ENCODE measurements at places on chromosomes 5 and 9. TPM values are rescaled to one million over a fixed set of nuclear protein-coding genes. Genes with fewer than 3 reads are reported as not detected.

DNA sequence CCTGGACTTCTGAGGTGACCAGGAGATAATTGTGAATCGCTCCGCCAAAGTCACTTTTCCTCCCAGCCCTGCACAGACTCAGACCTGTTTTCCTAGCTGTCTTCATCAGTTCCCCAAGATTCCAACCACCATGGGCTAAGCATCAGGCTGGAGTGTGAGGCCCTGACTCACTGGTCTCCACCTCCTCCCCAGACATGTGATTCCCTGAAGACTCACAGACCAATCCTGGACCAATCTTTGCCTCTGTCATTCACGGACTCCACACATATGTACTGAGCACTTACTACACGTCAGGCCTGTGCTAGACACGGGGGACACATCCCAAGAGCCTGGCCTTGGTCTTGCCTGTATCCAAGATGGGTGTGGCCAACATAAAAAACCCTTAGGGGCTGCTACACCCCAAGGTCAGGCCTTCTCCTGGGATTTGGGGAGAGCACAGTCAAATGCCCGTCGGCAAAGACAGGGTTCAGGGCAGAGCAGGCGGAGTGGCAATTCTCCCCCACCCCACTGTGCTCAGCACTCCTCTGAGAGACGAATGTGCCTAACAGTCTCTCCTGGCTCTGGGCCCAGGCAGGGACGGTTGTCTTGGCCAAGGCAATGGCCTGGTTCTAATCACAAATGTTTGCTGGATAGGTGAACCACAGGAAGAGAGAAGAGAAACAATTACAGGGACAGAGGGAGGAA lies 11.9 kb downstream of the EEIG1 start:
- H3K4me3 ChIP-seq = no peak overlapping the region
- no peak for DNase-seq
- H3K4me1 ChIP-seq = peaks cover 89% of the 10 kb centered on the region
- H3K27me3 ChIP-seq = no peaks in the 10 kb centered on the region
- H3K36me3 ChIP-seq = peaks cover 3% of the 10 kb centered on the region
- H3K27ac ChIP-seq = peak overlapping the region; percentile 90

- H3K36me3 ChIP-seq = peaks cover 64% of the 10 kb centered on the region
- DNase-seq = no peak
- no peak overlapping the region for H3K4me3 ChIP-seq
- no peak overlapping the region for H3K27ac ChIP-seq
Observed at GRCh38 chr5:180563994-180564393, 27.3 kb downstream of the SCGB3A1 start.

CDX1 gene
- total RNA-seq = not detected

NOTCH1 gene
- 67.3 TPM for total RNA-seq

NME5 gene
- total RNA-seq = not detected

HMGCS1 gene
- 121 TPM for total RNA-seq

DNA sequence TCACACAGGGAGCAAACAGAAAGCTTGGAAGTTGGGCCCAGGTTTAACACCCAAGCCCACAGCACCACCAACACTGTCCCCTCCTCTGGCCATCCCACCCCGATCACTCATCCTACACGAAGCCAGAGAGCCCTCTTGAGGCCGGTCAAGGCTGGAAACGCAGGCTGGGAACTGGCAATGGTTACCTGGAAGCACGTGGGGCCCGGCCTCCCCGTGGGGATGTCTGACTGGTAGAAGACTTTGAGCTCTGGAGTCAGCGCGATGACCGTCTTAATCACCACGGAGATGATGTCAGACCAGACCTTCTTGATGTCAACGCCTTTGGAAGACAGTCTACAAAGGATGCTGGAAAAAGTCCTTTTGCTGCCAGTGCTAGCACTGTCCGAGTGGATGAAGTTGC lies 104.1 kb downstream of the TTLL11 start:
- no peak overlapping the region for H3K4me3 ChIP-seq
- no peaks in the 10 kb centered on the region for H3K27me3 ChIP-seq
- no peaks in the 10 kb centered on the region for H3K36me3 ChIP-seq
- no peak overlapping the region for H3K27ac ChIP-seq
- no peak for DNase-seq
- H3K4me1 ChIP-seq = no peaks in the 10 kb centered on the region

- no peaks in the 10 kb centered on the region for H3K36me3 ChIP-seq
- H3K4me3 ChIP-seq = no peak overlapping the region
- no peaks in the 10 kb centered on the region for H3K4me1 ChIP-seq
- DNase-seq = no peak
- H3K27me3 ChIP-seq = no peaks in the 10 kb centered on the region
- no peak overlapping the region for H3K27ac ChIP-seq
Observed at GRCh38 chr9:136856079-136856476, 3.9 kb downstream of the MAMDC4 start.

DNA sequence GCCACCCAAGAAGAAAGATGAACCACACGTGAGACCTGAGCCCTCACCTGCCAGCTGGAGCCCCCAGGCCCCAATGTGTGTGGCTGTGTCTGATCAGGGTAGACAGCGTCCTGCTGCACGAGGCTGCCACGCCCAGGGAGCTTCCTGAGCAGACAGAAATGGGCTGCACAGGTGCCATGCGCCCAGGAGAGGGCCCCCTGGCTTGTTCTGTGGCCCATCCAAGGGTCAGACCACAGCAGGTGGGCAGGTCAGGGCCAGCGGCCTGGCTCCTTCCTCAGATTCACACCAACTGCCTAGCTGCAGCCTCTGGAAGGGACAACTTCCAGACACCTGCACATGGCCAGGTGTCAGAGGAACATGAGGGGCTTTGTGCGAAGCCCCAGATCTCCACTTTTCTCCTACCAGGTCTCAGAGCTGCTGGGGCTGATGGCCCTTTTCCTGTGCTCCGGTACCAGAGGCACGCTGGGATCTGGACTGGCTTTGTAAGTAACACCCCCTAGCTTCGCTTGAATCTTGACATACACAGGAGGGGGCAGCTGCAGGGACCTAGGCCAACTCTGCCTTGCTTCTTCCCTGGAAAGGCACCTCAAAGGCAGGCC lies 10.8 kb downstream of the SARDH start:
- no peak overlapping the region for H3K4me3 ChIP-seq
- H3K4me1 ChIP-seq = peaks cover 10% of the 10 kb centered on the region
- H3K27me3 ChIP-seq = peaks cover 19% of the 10 kb centered on the region
- H3K27ac ChIP-seq = no peak overlapping the region

DIRAS2 gene
- total RNA-seq = not detected

DNA sequence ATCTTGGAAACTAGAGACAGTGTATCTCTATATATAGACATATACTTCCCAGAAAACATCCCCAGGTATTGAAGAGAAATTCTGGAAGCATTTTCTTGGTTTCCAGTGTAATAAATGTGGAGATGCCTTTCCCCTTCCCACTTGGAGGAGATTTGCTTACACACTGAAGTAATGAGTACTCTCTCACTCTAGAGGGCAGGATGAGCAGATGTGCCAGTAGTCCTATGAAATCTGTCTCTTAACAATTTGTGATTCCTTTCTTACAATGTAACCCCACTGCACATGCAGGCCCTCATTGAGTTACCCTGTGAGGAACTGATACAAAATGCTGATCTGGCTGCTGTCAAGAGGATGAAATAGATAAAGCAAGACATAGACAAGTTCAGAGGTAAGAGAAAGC lies 567.2 kb downstream of the SLCO4C1 start:
- no peaks in the 10 kb centered on the region for H3K27me3 ChIP-seq
- no peak overlapping the region for H3K4me3 ChIP-seq
- H3K36me3 ChIP-seq = no peaks in the 10 kb centered on the region
- no peaks in the 10 kb centered on the region for H3K4me1 ChIP-seq
- H3K27ac ChIP-seq = no peak overlapping the region
- no peak for DNase-seq

BARX1 gene
- not detected for total RNA-seq

GRCh38 chr9:125538092-125538473 lies 168.9 kb downstream of the MAPKAP1 start:
- no peaks in the 10 kb centered on the region for H3K4me1 ChIP-seq
- no peak for DNase-seq
- peaks cover 7% of the 10 kb centered on the region for H3K36me3 ChIP-seq

DNA sequence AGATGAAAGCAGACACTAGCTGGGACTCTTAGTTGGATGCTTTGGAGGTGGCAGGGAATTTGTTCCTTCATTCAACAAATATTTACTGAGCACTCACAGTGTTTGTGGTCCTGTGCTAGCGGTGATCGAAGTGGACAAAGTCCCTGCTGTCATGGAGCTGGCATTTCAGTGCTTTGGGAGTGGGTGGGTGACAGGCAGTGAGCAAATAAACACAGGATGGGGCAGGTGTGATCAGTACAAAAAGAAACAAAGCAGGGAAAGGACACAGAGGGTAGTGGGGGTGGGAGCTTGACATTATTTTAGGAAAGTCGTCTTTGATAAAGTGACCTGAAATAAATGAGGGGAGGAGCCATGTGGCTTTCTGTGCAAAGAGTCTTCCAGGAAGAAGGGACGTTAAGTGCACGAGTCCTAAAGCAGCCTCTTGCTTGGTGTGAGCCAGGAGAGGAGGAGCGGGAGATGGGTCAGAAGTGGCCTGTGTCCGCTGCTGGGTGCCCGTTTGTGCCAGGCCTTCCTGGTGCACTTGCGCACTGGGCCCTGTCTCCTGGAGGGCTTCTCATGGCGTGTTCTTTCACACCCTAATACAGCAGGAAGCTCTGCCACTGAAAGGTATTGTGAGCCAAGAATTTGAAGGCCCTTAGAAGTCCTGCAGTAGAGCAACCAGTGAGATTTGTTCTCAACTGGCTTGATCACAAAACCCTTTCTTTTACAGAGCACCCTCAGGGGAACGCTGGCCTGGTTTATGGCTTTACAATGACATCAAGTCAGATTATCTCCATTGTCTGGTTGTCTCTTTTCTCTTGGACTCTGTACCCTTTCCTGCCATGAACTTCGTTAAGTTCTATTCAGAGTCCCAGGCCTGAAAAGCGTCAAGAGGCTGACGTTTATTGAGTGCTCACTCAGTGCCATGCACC lies 14.8 kb downstream of the NDST1 start:
- H3K4me1 ChIP-seq = peaks cover 6% of the 10 kb centered on the region
- no peak overlapping the region for H3K27ac ChIP-seq
- no peaks in the 10 kb centered on the region for H3K36me3 ChIP-seq
- no peak overlapping the region for H3K4me3 ChIP-seq
- no peak for DNase-seq

DNA sequence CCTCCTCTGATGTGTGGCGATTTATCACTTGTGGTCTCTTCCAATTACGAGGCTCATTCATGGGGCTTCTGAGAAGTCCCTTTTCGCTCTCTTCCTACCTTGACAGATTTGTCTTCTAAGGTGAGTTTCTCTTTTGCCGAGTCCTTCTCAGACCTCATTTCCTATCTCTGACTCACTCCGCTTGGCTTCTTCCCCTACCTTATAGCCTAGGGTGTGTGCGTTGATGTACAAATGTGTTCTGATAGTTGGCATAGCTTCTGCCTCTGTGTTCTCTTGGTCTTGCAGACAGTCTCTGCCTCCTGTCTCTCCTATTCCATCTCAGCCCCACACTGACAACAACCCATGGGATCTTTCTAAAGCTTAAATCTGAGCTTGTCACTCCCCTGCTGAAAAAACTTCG lies 56.9 kb upstream of the SHB start:
- peaks cover 5% of the 10 kb centered on the region for H3K27me3 ChIP-seq
- H3K4me1 ChIP-seq = no peaks in the 10 kb centered on the region
- no peak for DNase-seq
- H3K27ac ChIP-seq = no peak overlapping the region

NR4A3 gene
- total RNA-seq = 20.4 TPM

TRIM36 gene
- 0.29 TPM for total RNA-seq

DNA sequence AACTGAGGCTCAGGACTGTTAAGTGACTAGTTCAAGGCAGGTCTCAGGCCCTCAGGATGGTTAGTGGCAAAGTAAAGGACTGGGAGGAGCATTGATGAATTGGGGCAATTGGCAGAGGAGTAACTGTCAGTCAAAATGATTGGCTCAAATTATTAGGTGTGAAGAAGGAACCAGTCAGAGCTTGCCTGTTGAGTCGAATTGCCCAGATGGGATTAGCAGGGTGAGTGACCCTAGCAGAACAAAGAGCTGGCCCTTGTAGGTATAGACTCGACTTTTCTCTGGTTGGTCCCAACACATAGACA lies 2.6 kb upstream of the NSD1 start:
- H3K4me3 ChIP-seq = no peak overlapping the region
- peaks cover 13% of the 10 kb centered on the region for H3K36me3 ChIP-seq
- H3K27me3 ChIP-seq = no peaks in the 10 kb centered on the region
- no peak for DNase-seq
- H3K4me1 ChIP-seq = peaks cover 31% of the 10 kb centered on the region
- no peak overlapping the region for H3K27ac ChIP-seq

GZMA gene
- 927 TPM for total RNA-seq

Data from activated CD8-positive, alpha-beta memory T cell treated with anti-CD3 and anti-CD28 coated beads, Interleukin-2, amount 10 ng/mL, durations not matched to agents 7 days and 5 days (primary cell).